Activated CD4-positive, alpha-beta memory T cell treated with anti-CD3 and anti-CD28 coated beads, Interleukin-2, amount 10 ng/mL, durations not matched to agents 7 days and 5 days (primary cell): ENCODE measurements at places on chromosomes 11 and 22. TPM values are rescaled to one million over a fixed set of nuclear protein-coding genes. Genes with fewer than 3 reads are reported as not detected.

- no peak for DNase-seq
These were observed 30.7 kb downstream of the SHISAL1 start for GRCh38 chr22:44281768-44282637.

TBX10 gene
- not detected for total RNA-seq

DNA sequence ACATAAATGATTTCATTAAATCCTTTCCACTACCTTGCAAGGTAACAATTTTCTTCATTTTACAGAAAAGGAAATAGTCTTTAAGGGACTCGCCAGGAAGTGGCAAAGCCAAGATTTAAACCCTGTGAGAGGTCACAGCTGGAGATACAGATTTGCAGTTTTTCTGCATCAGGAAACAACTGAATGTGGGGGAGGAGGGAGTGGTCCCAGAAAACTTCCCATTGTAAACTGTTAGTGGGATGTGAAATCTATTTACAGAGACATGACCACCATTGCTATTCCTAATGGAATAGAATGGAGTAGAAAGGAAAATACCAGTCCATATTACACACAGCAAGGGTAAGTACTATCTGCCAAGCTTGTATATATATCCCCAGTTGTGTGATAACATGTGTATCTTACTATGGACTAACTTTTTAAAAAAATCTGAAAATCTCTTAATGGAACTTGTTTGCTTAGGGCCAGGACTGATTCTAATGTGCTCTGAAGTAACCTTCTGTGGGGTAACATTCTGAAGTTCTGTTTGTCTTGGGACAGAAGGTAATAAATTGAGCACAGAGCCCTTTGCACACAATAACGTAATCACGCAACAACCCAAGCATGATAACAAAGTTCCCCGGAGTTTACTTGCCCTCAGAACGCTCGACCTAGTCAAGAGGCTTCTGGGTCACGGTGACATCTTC lies 10.9 kb upstream of the TSKU start:
- no peak for DNase-seq

KIRREL3 gene
- not detected for total RNA-seq

DNA sequence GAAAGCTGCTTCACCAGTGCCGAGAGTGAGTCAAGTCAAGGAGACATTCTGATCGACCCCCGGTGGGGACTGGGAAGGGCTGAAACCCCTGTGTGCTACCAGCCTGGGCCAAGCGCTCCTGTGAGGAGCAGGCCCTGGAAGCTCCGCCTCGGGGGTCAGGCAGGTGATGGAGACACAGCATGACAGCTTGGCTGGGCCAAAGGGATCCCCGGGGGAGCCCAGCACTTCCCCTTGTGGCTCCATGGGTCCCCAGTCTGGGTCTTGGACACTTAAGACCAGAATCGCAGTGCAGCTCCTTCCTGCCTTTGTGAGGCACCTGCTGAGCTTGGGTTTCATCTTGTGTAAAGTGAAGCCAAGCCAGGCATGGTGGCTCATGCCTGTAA lies 89.2 kb downstream of the MORC2 start:
- DNase-seq = no peak

GRCh38 chr11:77135069-77135468 lies 7.0 kb downstream of the MYO7A start:
- no peak for DNase-seq

- DNase-seq = no peak
These were observed 1.7 kb downstream of the C2CD2L start for GRCh38 chr11:119108857-119109221.

DNA sequence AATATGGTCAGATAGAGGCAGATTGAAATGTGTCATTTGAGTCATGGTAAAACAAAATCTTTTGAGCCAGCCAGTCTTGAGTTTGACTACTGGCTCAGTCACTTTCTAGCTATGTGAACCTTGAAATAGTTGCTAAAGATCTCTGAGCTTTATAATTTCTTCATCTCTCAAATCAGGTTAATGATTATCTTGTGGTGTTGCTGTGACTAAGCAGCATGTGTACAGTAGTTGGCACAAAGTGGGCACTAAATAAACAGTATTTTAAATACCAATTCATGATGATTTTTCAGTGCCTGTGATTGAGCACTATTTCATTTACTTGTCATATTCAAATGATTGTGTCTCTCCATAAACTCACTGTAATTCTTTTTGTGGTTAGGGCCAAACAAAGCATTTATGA lies 70.8 kb downstream of the RAB38 start:
- no peak for DNase-seq

- no peak for DNase-seq
These were observed 1276.1 kb downstream of the LRRC4C start for GRCh38 chr11:40183073-40184064.

- DNase-seq = no peak
These were observed 1.6 kb upstream of the P2RY2 start for GRCh38 chr11:73216465-73216864.

DNA sequence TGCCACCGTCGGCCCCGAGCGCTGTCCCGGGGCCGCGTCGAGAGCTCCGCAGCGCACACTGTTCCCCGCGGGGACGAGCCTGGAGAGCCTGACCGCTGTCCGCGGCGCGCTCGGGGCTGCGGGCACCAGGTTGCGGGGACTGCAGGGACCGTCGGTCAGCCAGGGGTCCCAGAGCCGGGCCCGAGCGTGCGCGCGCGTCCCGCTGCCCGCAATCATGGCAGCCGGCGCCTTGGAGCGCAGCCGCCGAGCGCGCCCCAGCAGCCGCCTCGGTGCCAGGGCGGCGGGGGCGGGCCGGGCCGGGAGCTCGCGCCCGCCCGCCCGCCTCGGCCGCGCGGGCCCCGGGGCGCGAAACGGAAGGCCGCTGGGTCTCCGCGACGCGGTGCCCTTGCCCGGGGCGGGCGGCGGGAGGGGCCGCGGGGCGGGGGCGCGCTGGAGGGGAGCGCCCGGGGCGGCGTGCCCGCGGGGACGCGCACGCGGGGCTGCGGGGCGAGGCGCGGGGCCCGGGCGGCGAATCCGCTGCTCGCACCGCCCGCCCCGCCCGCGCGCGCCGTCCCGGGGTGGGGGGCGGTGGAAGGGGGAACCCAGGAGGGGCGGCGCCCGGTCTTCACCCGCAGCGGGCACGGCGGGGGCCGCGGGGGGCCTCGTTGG lies 79.4 kb upstream of the PPARA start:
- DNase-seq = peak; percentile 60

SAAL1 gene
- total RNA-seq = 21.7 TPM
